Neural crest cell (in vitro differentiated cells): ENCODE measurements at places on chromosomes 7 and 10. TPM values are rescaled to one million over a fixed set of nuclear protein-coding genes. Genes with fewer than 3 reads are reported as not detected.

GRCh38 chr7:52715701-52716100 lies 319.7 kb upstream of the POM121L12 start:
- peaks cover 2% of the 10 kb centered on the region for H3K36me3 ChIP-seq
- no peak for DNase-seq
- no peak overlapping the region for H3K27ac ChIP-seq
- no peaks in the 10 kb centered on the region for H3K27me3 ChIP-seq

DNA sequence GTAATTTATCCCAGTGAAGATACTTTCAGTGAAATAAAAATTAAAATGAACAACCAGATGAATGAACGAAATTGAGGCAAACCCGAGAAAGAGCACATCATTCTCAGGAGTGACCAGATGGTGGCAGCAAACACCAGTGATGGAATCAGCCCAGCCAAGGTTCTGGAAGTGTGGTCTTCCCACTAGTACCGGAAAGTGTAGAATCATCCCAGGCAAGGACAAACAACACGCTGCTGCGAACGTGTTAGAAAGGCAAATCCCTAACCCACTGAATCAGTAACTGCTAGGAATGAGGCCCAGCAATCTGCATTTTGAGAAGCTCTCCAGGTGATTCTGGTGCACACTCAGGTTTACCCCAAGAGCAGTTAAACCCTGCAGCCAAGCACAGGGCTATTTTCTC lies 15.5 kb upstream of the SLC18A3 start:
- no peak overlapping the region for H3K27ac ChIP-seq

DNA sequence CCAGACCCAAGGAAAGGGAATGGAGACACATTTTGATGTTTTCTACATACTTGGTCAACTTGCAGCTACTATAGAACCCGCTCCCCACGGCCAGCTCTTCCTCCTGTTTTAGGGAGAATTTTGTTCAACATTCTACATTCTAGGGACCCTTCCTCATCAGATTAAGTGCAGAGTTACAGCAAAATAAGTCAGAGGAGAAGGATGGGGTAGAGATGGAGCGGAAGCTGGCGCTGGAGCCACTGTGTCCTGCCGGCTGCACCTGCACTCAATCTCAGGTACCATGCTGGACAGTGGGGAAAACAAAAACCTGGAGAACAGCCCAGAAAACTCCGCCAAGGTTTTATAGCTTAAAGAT lies 79.4 kb upstream of the EN2 start:
- H3K27ac ChIP-seq = no peak overlapping the region
- H3K27me3 ChIP-seq = peaks cover 97% of the 10 kb centered on the region
- H3K4me3 ChIP-seq = no peak overlapping the region
- H3K36me3 ChIP-seq = peaks cover 2% of the 10 kb centered on the region
- peaks cover 25% of the 10 kb centered on the region for H3K4me1 ChIP-seq
- DNase-seq = no peak

- no peak overlapping the region for H3K4me3 ChIP-seq
- H3K27me3 ChIP-seq = no peaks in the 10 kb centered on the region
- peak overlapping the region; percentile 19 for H3K27ac ChIP-seq
- H3K4me1 ChIP-seq = no peaks in the 10 kb centered on the region
Observed at GRCh38 chr7:47392241-47392759, 189.6 kb downstream of the TNS3 start.

- no peak overlapping the region for H3K27ac ChIP-seq
- no peak for DNase-seq
- no peak overlapping the region for H3K4me3 ChIP-seq
- no peaks in the 10 kb centered on the region for H3K27me3 ChIP-seq
Observed at GRCh38 chr10:16663444-16663843, 141.8 kb upstream of the C1QL3 start.

- no peak overlapping the region for H3K4me3 ChIP-seq
- DNase-seq = no peak
- H3K27ac ChIP-seq = no peak overlapping the region
- H3K4me1 ChIP-seq = peaks cover 22% of the 10 kb centered on the region
Observed at GRCh38 chr10:61272781-61273180, 180.4 kb downstream of the TMEM26 start.

- no peak overlapping the region for H3K27ac ChIP-seq
- peaks cover 11% of the 10 kb centered on the region for H3K4me1 ChIP-seq
- peak; percentile 72 for DNase-seq
- peak overlapping the region; percentile 85 for H3K4me3 ChIP-seq
Observed at GRCh38 chr7:128168667-128169210, 72.3 kb upstream of the LEP start.

GRCh38 chr10:42795701-42796100 lies 13.1 kb downstream of the BMS1 start:
- peaks cover 62% of the 10 kb centered on the region for H3K36me3 ChIP-seq
- H3K4me3 ChIP-seq = no peak overlapping the region
- no peak for DNase-seq
- no peaks in the 10 kb centered on the region for H3K4me1 ChIP-seq
- H3K27me3 ChIP-seq = no peaks in the 10 kb centered on the region

DNA sequence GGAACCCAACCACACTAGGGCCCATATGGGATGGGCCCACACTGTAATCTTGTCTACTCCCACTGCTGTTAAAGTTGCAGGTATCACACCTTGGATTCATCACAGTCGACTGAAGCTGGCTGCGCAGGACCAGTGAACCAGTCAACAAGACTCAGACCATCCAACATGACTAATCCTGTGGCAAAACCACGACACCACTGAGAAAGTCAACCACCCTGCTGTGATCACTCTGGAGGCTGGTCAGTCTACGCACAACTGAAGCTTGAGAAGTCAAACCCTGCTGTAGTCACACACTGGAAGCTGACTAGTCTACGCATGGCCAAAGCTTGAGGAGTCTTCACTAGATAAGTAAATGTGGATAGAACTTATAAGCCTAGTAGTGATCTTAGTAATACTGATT lies 9.6 kb upstream of the CYREN start:
- peaks cover 51% of the 10 kb centered on the region for H3K36me3 ChIP-seq
- DNase-seq = no peak
- H3K27ac ChIP-seq = no peak overlapping the region
- H3K4me3 ChIP-seq = no peak overlapping the region
- H3K4me1 ChIP-seq = peaks cover 5% of the 10 kb centered on the region
- H3K27me3 ChIP-seq = no peaks in the 10 kb centered on the region

DNA sequence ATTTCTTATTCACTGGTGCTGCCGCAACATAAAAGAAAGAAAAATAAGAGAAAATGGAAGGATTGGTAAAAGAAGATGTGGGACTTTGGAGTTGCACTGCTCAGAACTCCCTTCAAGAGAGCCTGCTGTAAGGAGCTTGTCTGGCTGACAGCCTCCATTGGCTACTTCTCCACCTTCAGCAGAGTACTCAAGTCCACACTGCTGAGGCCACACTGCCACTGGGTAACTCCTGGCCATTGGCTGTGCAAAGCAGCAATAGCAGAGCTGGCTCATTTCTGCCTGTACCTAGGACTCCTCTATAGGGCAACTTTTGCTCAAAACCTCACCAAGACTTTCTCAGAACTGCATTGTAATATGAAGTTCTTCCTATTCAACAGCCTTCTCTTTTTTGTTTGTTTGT lies 38.7 kb upstream of the PCLO start:
- DNase-seq = no peak
- no peaks in the 10 kb centered on the region for H3K4me1 ChIP-seq
- H3K27me3 ChIP-seq = no peaks in the 10 kb centered on the region
- H3K4me3 ChIP-seq = no peak overlapping the region
- H3K36me3 ChIP-seq = no peaks in the 10 kb centered on the region

GRCh38 chr7:37901890-37902524 lies 14.6 kb downstream of the SFRP4 start:
- no peaks in the 10 kb centered on the region for H3K4me1 ChIP-seq
- no peak overlapping the region for H3K4me3 ChIP-seq
- no peak overlapping the region for H3K27ac ChIP-seq
- DNase-seq = no peak
- no peaks in the 10 kb centered on the region for H3K36me3 ChIP-seq

- DNase-seq = no peak
- no peaks in the 10 kb centered on the region for H3K36me3 ChIP-seq
- H3K27ac ChIP-seq = no peak overlapping the region
- H3K27me3 ChIP-seq = peaks cover 37% of the 10 kb centered on the region
- peaks cover 16% of the 10 kb centered on the region for H3K4me1 ChIP-seq
- peak overlapping the region; percentile 32 for H3K4me3 ChIP-seq
Observed at GRCh38 chr10:114103284-114103683, 59.6 kb downstream of the ADRB1 start.

DNA sequence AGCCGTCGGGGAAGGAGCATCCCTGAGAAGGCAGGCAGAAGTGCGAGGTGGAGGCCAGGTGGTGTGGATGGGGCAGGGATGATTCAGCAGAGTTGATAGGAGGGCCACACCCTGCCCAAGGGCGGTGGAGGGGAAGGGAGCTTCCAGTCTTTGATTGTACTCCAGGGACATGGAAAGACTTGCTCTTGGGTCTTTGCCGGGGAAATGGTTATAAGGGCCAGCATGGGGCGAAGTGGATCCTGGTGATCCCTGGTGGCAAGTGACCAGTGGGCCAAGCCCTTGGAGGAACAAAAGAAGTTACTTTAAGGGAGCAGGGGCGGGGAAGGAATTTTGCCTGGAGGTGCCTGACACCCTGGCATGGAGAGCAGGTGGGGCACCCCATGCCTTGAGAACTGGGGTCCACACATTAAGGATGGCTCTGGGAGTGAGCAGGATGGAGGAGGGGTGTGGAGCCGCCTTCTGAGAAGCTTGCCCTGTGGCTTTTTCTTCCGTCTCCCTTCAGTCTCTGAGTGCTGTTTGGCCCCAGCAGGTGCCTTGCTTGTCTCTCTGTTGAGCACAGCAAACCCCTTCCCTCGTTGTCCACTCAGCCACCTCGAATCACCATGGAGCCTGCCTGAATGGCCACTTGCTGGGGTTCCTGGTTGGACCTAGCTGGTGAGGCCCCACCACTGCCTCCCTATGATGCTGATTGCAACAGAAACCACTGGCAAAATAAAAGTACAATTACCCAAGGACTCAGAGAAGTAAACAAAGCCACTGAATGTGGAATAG lies 83.9 kb downstream of the RAMP3 start:
- H3K27me3 ChIP-seq = peaks cover 16% of the 10 kb centered on the region
- H3K4me1 ChIP-seq = no peaks in the 10 kb centered on the region
- no peak for DNase-seq
- H3K36me3 ChIP-seq = no peaks in the 10 kb centered on the region
- no peak overlapping the region for H3K4me3 ChIP-seq

DNA sequence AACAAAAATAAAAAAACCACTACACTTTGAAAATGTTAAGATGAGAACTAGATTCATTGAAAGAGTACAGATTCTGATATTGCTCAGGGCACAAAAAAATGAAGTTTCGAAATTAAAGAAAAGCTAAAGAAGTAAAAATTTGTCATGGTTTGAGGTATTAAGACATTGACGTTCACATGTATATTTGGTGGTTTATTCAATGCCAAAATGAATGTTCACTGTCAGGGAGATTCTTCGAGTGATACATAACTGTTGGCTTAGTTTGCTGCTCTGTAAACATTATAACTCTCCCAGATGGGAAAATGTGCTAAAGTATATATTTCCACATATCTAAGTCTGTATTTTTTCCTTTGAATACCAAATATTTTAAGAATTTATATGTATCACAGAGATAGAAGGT lies 345.0 kb downstream of the SEMA3D start:
- no peak overlapping the region for H3K4me3 ChIP-seq
- DNase-seq = no peak
- H3K36me3 ChIP-seq = no peaks in the 10 kb centered on the region
- H3K4me1 ChIP-seq = no peaks in the 10 kb centered on the region
- no peak overlapping the region for H3K27ac ChIP-seq

GRCh38 chr7:130263130-130263529 lies 3.5 kb upstream of the CPA2 start:
- DNase-seq = no peak
- peak overlapping the region; percentile 7 for H3K27ac ChIP-seq
- H3K4me3 ChIP-seq = no peak overlapping the region
- peaks cover 38% of the 10 kb centered on the region for H3K4me1 ChIP-seq

DNA sequence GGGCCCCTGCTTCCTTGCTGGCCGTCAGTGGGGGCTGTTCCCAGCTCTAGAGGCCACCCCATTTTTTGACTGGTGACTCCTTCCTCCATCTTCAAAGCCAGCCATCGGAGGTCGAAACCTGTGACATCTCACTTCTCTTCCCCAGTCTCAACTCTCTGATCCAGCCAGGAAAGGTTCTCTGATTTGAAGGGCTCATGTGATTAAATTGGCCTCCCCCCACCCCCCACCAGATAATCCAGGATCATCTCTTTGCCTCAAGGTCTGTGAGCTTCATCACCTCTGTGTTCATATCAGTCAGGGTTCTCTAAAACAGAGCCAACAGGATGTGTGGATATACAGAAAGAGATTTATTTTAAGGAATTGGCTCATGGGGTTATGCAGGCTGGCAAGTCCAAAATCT lies 5.6 kb upstream of the RAMP3 start:
- no peak overlapping the region for H3K27ac ChIP-seq
- no peak for DNase-seq
- H3K4me3 ChIP-seq = no peak overlapping the region
- peaks cover 24% of the 10 kb centered on the region for H3K27me3 ChIP-seq
- peaks cover 15% of the 10 kb centered on the region for H3K4me1 ChIP-seq

DNA sequence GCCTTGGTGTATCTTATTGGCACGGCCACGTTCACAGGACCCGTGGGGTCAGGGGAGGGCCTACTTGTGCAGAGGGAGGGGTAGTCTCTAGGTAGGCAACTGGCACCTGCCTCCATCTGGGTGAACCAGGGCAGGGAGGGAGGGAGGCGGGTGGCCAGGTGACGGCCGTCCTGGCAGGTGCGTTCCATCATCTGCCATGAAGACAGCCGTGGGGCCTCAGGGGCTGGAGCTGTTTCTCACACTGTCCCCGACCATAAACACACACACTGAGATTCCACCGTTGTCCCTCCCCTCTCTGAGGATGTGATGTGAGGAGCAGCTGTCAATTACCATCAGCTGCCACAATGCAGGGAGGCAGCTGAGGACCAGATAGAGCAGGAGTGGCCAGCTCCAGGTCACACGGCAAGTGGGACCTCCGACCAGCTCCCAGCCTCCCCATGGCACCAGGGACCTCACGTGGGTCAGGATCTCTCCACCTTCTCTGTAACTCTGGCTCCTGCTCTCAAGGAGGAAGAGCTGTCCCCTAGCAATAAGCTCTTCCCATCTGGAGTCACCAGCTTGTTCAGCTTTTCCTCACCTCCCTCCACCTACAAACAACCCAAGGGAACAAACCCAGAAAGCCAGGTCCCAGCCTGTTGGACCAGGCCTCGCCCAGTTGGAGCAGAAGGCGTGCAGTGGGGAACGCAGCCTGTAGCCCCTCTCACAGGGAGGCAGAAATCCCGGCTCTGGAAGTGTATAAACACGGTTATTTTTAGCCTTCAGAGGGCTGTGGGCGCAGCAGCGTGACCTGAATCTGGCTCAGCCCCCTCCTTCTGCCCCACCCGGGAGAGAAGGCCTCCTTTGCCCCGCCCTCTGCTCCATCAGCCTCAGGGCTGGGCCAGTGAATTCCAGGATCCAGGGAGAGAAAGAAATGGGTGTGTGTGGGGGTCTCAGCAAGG lies 33.1 kb downstream of the ZMIZ1 start:
- DNase-seq = peak; percentile 14
- peak overlapping the region; percentile 32 for H3K4me3 ChIP-seq
- no peaks in the 10 kb centered on the region for H3K27me3 ChIP-seq
- peak overlapping the region; percentile 40 for H3K27ac ChIP-seq

The PDCD11 gene
- 74.1 and 76.4 TPM in 2 replicates for total RNA-seq

The SPDYE6 gene
- total RNA-seq = not detected in 2 replicates

The ASB10 gene
- not detected in 2 replicates for total RNA-seq

The SMO gene
- total RNA-seq = 104 and 119 TPM in 2 replicates

The FKBP6 gene
- total RNA-seq = not detected in 2 replicates

The UBE2D4 gene
- total RNA-seq = 14.1 and 15.6 TPM in 2 replicates

The C10orf53 gene
- total RNA-seq = 0.14 TPM in 1 of 2 replicates, not detected in the other

The OR2A14 gene
- total RNA-seq = not detected in 2 replicates

The ZNF22 gene
- total RNA-seq = 51.0 and 52.8 TPM in 2 replicates

The KNDC1 gene
- total RNA-seq = 4.0 and 5.5 TPM in 2 replicates

The AKR1C8 gene
- total RNA-seq = not detected in 2 replicates

The SYT15B gene
- 0.12 and 0.16 TPM in 2 replicates for total RNA-seq

The GATA3 gene
- 0.35 and 0.39 TPM in 2 replicates for total RNA-seq
